ENCODE measurements at places on chromosomes 11 and 22.

DNA sequence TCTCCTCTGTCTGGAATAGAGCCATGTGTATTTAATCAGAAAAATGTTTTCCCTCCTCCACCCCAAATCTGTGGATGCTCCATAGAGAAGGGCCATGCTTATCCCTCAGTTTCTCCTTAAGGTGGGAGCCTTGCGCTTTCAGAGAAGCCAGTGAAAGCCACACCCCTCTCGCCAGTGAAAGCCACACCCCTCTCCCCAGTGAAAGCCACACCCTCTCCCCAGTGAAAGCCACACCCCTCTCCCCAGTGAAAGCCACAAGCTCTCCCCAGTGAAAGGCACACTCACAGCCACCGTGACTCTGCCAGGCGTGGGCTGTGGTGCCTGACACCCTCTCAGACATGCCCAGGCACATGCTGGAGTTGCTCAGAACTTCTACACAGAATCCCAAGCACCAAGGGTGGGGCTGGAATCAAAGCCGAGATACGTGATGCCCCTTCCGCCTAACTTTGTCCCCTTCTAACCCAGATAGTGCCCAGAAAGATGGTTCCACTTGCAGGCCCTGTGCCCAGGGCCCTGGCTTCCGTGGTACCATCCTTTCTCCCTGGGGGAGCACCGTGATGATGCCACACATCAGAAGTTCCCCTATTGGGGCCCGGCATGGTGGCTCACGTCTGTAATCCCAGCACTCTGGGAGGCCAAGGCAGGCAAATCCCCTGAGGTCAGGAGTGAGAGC lies 16.5 kb upstream of the PRR5 start:
- DNase-seq = no peak

GRCh38 chr11:74268456-74268855 lies 43.0 kb downstream of the P4HA3 start:
- DNase-seq = no peak

DNA sequence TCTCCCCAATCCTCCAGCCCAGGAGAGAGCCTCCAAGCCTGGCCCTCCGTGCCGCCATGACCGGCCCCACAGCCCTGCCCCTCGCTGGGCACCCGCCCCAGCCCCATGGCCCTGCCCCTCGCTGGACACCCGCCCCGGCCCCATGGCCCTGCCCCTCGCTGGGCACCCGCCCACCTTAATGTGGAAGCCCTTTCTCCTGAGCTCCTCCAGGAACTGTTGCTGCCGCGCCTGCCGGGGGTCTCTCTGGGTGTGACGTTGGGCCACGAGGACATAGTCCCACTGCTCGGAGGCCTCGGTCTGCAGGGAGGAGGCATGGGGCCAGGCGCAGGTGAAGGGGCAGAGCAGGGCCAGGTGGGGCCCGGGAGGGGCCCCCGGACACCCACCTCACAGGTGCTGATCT lies 8.2 kb downstream of the ANO9 start:
- no peak for DNase-seq

- no peak for DNase-seq
Observed at GRCh38 chr11:2963761-2964160, 28.4 kb downstream of the NAP1L4 start.

DNA sequence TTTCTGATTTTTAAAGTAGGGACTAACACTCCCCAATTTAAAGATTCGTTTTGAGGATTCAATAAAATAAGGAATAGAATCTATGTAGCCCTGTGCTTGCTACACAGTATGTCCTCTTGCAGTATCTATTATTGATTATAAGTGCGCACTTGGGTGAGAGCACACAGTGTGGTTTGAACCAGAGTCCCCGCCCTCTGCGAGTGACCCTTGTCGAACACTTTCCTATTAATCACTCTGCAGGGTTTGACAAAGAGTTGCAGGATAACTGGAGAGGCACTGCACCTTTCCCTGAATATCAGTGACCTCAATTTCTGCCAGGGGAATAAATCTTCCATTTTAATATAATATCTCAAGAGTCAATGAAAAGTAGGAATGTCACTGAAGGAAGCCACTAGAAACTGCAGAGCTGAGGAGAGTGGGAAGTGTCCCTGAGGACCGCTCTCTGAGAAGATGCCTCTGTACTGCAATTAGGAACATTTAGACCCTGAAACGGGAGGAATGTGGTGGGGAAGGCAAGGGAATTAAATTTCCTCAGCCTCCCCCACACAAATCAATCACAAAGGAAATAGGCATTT lies 182.2 kb downstream of the MAML2 start:
- DNase-seq = peak; percentile 27

GRCh38 chr22:29503811-29504372 lies 23.9 kb downstream of the NEFH start:
- peak; percentile 21 for DNase-seq

- no peak for DNase-seq
Observed at GRCh38 chr11:64835616-64836447, 8.6 kb downstream of the CDC42BPG start.

GRCh38 chr11:133072858-133073582 lies 459.3 kb downstream of the OPCML start:
- no peak for DNase-seq

DNA sequence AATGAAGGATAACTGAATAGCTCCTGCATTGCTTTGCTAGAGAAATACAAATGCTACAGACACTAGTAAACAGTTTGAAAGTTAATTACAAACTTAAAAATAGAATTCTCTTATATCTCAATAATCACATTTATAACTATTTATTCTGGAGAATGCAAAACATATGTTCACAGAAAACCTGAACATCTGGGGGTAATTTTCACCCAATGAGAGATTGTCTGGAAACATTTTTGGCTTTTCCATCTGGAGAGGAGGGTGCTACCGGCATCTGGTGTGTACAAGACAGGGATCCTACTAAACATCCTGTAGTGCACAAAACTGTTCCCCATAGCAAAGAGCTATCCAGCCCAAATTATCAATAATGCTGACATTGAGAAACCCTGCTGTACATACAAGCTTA lies 378.4 kb upstream of the CHORDC1 start:
- no peak for DNase-seq

DNA sequence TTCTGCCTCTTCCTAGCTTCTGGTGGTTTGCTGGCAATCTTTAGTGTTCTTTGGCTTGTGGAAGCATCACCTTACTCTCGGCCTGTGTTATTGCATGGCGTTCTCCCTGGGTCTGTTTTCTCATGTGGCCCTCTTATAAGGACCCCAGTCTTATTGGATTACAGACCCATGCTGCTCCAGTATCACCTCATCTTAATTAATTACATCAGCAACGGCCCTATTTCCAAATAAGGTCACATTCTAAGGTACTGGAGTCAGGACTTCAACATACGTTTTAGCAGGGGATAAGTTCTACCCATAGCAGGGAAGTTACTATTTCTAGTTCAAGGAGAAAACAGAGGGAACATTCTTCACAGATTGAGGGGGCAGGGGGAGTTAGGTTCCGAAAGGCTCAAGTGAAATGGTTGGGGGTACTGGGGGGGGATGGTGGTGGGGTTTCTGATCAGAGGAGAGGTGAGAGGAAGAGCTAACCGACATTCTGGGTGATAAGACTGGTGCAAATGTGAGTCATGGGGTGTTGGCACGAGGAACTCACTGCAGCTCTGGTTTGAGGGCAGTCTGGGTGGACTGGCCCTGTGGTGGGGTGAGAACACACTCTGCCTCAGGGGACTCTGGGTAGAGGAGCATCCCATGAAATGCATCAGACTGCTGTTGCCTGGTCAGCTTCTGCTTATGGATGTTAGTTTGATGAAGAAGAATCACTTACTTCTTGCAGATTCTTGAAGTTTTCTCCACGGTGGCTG lies 51.5 kb upstream of the ZBED5 start:
- no peak for DNase-seq

DNA sequence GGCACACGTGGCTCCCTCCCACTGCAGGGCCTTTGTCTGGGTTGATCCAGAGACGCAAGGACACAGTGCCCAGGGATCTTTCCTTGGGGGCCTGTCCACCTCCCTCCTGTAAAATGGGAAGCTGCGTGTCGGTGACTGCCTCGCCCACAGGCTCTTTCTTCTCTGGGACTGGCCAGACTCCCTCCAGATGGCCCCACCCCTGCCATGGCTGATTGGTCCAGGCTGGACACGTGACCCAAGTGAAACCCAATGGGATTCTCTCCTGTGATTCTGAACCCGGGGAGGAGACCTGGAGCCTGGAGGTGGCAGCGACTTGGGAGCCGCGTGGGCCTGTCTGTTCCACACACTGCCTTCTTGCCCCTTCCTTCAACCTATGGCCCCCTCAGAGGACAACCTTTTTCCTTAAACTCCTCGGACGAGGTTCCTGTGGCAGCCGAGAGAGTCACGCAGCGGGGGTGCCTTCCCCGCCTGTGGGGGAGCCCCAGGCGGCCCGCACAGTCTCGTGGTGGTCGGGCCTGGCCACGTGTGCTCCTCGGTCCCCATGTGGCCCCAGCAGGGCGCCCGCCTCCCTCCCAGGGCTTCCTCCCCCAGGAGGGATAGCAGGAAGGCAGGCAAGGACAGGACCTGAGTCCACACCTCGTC lies 12.4 kb upstream of the MPPED1 start:
- no peak for DNase-seq

- no peak for DNase-seq
Observed at GRCh38 chr11:85955531-85955930, 100.3 kb downstream of the CCDC83 start.

- DNase-seq = peak; percentile 68
Observed at GRCh38 chr11:60334005-60334620, 7.1 kb downstream of the MS4A6E start.

GRCh38 chr11:108224911-108225786 lies 2.3 kb downstream of the ATM start:
- no peak for DNase-seq

DNA sequence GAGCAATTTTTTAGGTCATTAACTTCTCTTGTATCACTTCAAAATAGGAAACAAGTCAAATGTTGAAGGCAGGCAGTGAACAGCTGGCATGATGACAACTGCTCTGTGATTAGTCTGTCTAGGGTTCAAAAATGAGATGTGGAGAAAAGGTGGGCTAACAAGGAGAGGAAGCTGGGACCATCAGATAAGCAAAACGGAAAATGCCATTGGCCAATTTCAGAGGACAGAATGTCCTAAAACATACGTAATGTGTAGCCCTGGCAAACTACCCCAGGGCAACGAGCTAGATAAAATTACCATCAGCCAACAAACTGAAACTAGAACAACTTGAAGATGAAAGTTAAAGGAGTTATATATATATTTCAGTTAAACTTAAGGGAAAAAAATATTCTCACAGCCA lies 93.2 kb downstream of the RELT start:
- no peak for DNase-seq

DNA sequence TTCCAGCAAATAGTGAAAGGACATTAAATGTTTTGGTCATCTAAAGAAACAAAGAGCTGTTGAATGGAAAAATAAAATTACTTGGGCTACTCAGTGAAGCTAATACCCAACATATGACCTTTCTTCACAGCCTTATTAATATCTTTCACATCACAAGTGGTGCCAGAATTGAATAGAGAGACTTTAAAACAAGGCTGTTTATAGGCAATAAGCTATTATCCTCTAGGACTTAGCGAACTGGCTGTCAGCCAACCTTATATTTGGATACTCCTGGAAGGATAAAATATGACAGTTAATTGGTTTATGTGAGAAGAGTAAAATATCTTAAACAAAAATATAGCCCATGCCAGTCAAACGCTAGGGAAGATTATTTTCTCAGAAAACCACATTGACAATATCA lies 225.5 kb upstream of the BLID start:
- DNase-seq = peak; percentile 38

DNA sequence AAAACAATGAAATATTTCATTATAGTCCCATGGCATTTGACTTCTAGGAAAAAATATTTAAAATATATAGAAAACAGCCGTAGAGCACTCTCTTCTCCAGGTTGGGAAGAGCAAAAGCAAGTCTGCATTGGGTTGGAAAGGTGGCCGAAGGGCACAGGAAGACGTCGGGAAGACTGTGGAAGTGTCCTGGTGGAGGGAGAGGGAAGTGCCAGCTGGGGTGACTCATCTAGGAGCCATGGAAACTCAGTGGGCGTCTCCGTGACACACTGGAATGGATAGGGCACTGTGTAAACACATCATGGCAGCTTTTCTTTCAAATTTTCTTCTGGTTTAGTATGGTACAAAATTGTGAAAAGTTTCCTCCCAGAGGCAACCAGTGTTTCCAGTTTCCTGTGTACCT lies 12.7 kb downstream of the GTPBP1 start:
- DNase-seq = peak; percentile 40

DNA sequence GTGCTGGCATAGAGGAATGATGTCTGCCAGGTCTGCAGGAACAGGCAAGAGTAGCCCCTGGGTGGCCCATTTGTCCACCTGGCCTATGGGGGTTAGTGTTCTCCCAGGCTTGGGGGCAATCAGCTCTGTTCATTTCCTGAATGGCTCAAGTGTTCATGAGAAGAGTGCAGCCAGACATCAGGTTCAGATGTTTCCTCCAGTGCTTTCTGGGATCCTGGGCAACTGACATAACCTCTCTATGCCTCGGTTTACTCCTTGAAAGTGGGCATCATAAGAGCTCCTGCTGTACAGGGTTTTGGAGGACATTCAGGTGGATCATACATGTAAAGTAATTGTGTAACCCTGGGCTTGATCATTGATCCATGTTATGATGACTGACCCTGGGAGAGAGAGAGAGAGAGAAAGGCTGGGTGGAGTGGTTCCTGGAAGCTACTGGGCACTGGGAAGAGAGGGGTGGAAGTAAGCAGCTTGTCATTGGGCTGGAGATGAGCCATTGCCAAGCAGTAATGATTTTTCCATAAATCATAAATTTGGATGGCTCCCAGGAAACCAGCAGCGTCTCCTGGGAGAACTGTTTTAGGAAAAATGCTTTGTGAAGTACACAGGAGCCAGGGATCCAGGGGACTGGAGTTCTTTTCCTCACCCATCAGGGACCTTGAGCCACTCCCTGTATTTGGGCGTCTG lies 30.2 kb upstream of the ACCSL start:
- DNase-seq = no peak

- peak; percentile 62 for DNase-seq
Observed at GRCh38 chr11:94727819-94728218, 40.3 kb upstream of the AMOTL1 start.

DNA sequence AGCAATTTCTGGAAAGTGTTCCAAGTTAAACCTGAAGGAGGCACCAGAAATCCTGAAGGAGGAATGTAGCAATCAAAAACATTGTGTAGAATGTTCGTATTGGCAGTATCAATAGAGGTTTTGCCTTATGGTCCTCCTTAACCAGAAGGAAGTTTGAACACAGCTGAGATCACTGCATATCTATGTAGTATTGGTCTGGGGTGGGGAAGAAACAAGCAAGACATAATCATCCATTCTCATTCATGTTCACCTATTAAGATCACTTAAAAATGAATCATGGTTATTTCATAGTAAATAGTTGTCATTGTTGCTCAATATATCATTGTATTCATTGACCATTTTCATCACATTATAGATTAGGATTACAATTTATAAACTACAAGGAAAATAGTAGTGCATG lies 160.5 kb downstream of the DDX10 start:
- DNase-seq = no peak

- no peak for DNase-seq
Observed at GRCh38 chr11:107682171-107682570, 29.7 kb downstream of the SLN start.

Data from eye (tissue), 1 donor.